ENCODE measurements at places on chromosomes 7 and 10. TPM values are rescaled to one million over a fixed set of nuclear protein-coding genes. Genes with fewer than 3 reads are reported as not detected.

OR2A1 gene
- total RNA-seq, result 0.39 TPM

IL6 gene
- total RNA-seq, result 33.1 TPM

LAMB4 gene
- total RNA-seq, result under 0.01 TPM

MEOX2 gene
- 15.0 TPM for total RNA-seq

GIMAP1 gene
- total RNA-seq, result 0.13 TPM

CEP55 gene
- 18.4 TPM for total RNA-seq

SERPINE1 gene
- 247 TPM for total RNA-seq

ABCA13 gene
- 0.13 TPM for total RNA-seq

SPDYE1 gene
- total RNA-seq, result not detected

NPTX2 gene
- total RNA-seq, result 0.43 TPM

BTAF1 gene
- 47.2 TPM for total RNA-seq

BHLHA15 gene
- 0.26 TPM for total RNA-seq

C10orf53 gene
- total RNA-seq, result not detected

KIFBP gene
- total RNA-seq, result 38.7 TPM

NUTM2E gene
- total RNA-seq, result not detected

SPDYE2B gene
- total RNA-seq, result not detected

ASZ1 gene
- not detected for total RNA-seq

LEP gene
- 0.11 TPM for total RNA-seq

INA gene
- total RNA-seq, result 0.13 TPM

PVRIG gene
- not detected for total RNA-seq

TMEM178B gene
- 0.11 TPM for total RNA-seq

CPN1 gene
- not detected for total RNA-seq

SPDYE8 gene
- not detected for total RNA-seq

CALCR gene
- not detected for total RNA-seq

HOXA3 gene
- 9.4 TPM for total RNA-seq

MNX1 gene
- total RNA-seq, result not detected

C1QL3 gene
- total RNA-seq, result not detected

KIAA1217 gene
- 17.0 TPM for total RNA-seq

SPOCK2 gene
- total RNA-seq, result 0.11 TPM

CCDC172 gene
- not detected for total RNA-seq

CRPPA gene
- 2.7 TPM for total RNA-seq

PRR15 gene
- total RNA-seq, result not detected

PRLHR gene
- not detected for total RNA-seq

KLHL7 gene
- total RNA-seq, result 49.9 TPM

SUFU gene
- 6.9 TPM for total RNA-seq

CRYGN gene
- 0.78 TPM for total RNA-seq

NEUROD6 gene
- not detected for total RNA-seq

PRSS37 gene
- not detected for total RNA-seq

CREB5 gene
- total RNA-seq, result 111 TPM

CRTAC1 gene
- total RNA-seq, result 5.8 TPM

CALML3 gene
- not detected for total RNA-seq

FAM25A gene
- not detected for total RNA-seq

CALHM3 gene
- not detected for total RNA-seq

ATOH7 gene
- total RNA-seq, result not detected
